ENCODE measurements at places on chromosomes 16 and 17. TPM values are rescaled to one million over a fixed set of nuclear protein-coding genes. Genes with fewer than 3 reads are reported as not detected.

DNA sequence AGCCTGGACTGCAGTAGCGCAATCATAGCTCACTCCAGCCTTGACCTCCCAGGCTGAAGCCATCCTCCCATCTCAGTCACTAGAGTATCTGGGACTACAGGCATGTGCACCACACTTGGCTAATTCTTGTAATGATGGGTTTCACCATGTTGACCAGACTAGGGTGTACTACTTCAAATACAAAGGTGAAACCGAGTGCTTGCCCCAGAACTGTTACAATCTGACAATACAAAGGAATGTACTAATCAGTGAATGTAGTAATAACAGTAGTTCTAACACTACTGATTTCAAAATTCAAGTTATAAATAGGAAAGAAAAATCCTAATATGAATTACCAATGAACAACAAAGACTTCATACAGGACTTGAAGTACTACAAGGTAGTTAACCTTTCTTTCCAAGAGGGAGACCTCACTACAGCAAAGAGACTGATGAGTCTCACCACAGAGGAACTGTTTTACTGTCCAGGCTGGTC, 24.4 kb downstream of the CRK start:
- DNase-seq, result no peak

DNA sequence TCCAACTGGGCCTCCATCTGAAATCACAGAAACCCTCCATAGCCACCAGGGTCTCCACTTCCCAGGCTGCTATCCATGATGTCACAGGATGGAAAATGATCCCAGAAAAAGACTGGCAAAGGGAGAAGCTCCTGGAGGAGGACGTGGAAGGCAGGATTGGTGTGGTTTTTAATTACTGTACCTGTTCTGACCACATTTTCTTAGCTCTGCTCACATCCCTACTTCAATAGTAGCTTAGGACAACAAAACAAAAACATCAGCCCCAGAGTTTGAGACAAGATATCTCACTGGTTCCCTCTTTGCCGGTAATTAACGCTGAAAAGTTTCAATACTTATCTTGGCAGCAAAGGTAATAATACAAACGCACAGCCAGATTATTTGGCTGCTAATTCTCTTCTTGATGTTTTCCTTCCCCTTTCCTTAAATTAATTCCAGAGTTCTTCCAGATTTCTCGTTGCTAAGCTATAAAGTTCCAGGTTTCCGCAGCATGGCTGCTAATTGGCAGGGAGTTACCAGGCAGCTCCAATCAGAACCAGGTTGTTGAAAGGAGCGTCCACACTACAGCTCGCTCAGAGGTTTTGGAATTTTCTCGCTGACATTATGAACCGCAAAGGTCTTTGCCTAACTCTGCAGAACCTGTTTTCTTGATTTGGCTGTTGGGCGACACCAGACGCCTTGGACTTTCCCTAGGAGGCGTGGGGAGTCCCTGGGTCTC, 263.4 kb downstream of the MRTFB start:
- DNase-seq, result no peak

GRCh38 chr17:4591529-4591928, 7.2 kb downstream of the SMTNL2 start:
- no peak for DNase-seq

- DNase-seq, result no peak
Measured at GRCh38 chr17:77771587-77771986, 186.9 kb upstream of the TNRC6C start.

- DNase-seq, result peak; percentile 41
Measured at GRCh38 chr17:45784741-45785479, 790 bp downstream of the CRHR1 start.

- DNase-seq, result no peak
Measured at GRCh38 chr17:82793974-82794630, 42.2 kb downstream of the TBCD start.

- DNase-seq, result no peak
Measured at GRCh38 chr16:90004577-90004976, 14.7 kb downstream of the DBNDD1 start.

Gene DUS2
- total RNA-seq, result 15.1 TPM

DNA sequence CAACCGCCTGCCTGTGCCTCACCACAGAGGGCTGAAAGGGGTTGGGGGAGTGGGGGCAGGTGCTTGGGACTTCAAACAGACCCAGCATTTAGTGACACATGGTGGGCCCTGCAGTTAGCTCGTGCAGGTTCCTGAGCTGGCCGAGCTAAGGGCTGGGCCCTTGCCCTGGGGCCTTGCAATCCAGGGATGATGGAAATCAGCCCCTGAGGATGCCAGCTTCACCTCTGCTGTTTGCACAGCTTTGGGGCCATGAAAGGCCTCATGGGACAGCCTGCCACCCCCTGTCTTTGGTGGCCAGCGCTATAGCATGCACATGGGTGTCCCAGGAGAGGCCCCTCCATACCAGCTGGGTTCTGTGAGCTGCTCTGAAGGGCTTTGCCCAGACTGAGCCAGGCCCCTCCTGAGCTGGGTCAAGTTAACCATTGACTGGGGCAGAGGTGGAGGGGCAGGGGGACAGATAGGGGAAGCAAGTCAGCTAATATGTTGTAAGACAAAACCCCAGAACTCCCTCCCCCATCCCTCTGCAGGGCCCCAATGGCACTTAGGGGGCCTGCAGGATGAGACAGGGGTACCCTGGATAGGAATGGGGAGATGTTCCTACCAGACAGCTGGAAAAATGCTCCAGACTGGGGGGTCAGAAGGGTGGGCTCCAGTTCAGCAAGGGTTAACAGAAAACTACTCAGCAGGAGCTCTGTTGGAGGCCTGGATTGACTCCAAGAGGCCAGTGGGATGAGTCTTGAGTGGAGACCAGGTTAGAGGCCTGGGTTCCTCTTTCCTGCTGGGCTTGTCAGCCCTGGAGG, 692 bp downstream of the PRR15L start:
- no peak for DNase-seq

Gene DCAKD
- 98.8 TPM for total RNA-seq

DNA sequence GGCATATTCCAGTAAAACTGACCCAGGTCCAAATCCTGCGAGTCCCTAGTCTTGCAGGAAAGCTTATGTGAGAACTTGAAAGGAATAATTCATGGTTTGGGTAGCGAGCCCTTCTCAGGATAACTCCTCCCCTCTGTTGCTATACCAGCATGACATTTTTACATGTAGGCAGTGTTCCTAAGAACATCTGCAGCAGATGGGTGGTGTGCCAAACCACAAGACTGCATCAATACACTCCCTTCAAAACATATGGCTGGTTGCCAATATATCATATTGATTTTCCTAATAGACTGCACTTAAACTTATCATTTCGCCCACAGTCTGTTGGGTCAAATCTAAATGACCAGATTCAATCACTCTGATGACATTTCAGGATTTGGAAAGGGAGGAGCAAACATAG, 19.9 kb downstream of the PSME3IP1 start:
- no peak for DNase-seq

Gene CALCOCO2
- 75.7 TPM for total RNA-seq

- no peak for DNase-seq
Measured at GRCh38 chr17:43745541-43745940, 13.1 kb downstream of the SOST start.

GRCh38 chr17:15239491-15239890, 25.6 kb downstream of the PMP22 start:
- DNase-seq, result no peak

- DNase-seq, result no peak
Measured at GRCh38 chr17:47882247-47882646, 13.8 kb upstream of the SP2 start.

DNA sequence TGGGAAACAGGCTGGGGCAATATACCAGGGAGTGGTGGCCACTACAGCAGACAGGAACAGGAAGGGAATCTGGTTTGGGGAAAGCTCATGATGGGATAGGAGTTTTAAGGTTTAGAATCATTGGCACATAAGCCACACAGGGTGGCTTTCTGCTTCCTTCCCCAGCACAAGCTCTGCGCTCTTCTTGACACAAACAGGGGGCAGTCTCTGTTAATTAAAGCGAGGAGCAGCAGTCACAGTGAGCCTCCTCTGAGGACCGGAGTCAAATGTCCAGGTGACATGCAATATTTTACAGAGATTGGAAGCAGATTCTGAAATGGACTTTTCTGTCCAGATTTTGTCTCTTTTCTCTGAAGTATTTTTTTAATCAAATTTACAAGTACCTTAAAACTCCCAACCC, 2.8 kb upstream of the SHISA9 start:
- DNase-seq, result no peak

DNA sequence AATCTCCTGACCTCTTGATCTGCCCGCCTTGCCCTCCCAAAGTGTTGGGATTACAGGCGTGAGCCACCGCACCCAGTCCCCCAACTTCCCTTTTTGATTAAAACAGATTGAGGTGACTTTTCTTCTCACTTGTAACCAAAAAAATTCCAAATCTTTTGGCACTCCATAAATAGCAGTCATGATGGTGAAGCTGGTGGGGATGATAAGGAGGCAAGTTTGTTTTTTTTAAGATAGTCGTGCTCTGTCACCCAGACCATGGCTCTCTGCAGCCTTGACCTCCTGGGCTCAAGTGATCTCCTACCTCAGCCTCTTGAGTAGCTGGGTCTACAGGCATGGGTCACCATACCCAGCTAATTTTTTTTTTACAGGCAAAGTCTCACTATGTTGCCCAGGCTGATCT, 34.7 kb upstream of the PLCG2 start:
- DNase-seq, result no peak

DNA sequence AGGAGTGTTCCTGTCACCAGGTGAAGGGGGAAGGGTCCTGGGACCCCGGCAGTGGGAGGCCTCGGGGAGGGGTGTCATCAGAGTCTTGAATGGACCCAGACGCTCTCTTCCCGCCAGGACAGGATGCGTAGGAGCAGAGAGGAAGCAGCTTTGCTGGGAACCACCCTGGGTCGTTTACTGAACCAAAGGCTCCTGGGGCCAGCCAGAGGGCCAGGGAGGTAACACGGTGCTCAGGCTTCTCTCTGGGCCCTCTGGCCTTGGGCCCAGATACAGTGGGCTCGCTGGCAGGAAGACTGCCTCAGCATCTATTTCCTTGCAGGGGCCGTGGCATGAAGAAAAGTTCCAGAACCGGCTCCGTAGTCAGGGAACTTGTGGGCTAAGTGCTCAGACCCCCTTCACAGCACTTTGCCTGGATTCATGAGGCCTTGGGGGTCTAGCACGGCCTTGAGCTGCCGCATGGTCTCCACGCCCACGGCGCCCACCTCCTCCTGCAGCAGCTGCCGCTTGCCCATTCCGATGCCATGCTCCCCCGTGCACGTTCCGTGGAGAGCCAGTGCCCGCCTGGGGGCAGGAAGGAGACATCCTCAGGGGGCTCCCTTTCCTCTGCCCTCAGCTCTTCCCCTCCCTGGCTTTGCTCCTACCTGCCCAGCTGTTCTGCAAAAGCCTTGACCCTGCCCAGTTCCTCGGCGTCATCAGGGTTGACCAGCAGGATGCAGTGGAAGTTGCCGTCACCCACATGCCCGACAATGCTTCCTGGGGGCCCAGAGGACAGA, 4.4 kb downstream of the LDHD start:
- DNase-seq, result no peak

GRCh38 chr17:72646176-72646575, 446.3 kb downstream of the SLC39A11 start:
- no peak for DNase-seq

- DNase-seq, result no peak
Measured at GRCh38 chr16:10016752-10017151, 165.5 kb downstream of the GRIN2A start.

- no peak for DNase-seq
Measured at GRCh38 chr16:85190572-85190971, 78.3 kb upstream of the CIBAR2 start.
